ENCODE measurements at places on chromosomes 12 and 14.

DNA sequence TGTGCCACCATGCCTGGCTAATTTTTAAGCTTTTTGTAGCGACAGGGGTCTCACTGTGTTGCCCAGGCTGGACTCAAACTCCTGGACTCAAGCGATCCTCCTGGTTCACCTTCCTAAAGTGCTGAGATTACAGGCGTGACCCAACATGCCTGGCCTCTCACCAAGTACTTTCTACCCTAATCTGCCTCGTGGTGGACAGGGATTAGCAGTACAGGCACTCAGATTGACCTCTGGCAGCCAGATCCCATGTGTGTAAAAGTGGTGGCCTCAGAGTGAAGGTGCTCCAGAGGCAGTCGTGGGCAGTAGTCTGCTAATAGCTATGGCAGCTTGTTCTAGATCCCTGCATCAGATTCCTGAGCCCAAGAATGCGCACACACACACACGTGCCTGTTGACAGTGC lies 30.9 kb downstream of the MTHFD1 start:
- no peak for DNase-seq

DNA sequence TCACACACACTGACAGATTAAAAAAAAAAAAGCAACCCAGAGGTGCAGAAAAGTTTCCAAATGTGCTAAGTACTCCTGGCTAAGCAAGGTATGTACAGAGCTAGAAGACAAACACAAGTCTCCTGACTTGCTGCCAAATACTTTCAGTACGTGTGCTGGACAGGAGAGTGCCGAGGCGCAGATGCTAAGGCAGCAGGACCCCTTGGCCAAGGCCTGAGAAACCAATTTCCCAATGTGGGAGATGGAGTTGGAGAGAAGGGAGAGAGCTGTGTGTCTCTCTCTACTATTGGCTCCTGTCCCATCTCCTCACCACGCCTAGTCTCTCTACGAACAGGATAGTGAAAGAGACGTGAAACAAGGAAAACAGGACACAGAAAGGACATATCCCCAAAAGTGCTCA lies 5.3 kb downstream of the SPRYD3 start:
- DNase-seq, result no peak

DNA sequence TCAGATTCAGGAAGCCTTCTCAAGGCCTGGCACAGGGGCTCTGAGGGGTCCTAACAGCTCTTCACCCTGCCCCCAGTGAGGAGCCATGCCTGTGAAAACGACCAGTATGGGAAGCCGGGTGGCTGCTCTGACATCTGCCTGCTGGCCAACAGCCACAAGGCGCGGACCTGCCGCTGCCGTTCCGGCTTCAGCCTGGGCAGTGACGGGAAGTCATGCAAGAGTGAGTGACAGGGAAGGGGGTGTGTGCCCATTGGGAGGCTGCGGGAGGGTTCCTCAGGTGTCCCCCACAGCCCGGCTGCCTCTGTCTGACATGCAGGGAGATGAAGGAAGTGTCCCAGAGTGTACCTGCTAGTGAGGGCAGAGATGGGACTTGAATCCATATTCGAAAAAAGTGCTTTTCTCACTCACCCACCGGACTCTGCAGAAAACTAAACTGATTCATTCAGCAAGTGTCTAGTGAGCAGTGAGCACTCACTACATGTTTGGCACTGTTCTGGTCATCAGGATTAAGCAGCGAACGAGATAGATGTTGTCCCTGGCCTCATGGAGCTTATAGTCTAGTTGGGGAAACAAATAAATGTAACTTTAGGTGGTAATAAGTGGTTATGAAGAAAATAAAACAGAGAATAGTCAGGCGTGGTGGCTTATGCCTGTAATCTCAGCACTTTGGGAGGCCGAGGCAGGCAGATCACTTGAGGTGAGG lies 9.4 kb upstream of the LRP1-AS start:
- no peak for DNase-seq

DNA sequence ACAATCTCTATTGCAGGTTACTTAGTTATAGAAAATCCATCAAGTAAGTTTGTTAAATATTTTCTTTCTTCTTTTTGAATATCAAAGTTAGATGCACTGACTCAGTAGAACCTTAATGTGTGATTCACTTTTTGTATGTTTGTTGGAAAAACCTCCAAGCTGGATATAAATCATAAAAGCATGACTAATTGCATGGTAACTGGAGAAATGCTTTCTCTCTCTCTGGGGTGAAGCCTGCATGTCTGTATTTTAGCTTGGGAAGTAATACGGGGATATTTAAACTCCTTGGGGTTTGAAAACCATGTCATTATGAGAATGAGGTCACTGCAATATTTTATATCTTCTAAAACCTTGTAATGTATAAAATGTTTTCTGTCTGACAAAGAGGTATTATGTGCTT lies 58.6 kb upstream of the MYF6 start:
- peak; percentile 62 for DNase-seq

- DNase-seq, result no peak
These were observed 28.3 kb upstream of the TEAD4 start for GRCh38 chr12:2930865-2931264.

- DNase-seq, result peak; percentile 25
These were observed 414.8 kb downstream of the SLC6A15 start for GRCh38 chr12:84497819-84498218.

DNA sequence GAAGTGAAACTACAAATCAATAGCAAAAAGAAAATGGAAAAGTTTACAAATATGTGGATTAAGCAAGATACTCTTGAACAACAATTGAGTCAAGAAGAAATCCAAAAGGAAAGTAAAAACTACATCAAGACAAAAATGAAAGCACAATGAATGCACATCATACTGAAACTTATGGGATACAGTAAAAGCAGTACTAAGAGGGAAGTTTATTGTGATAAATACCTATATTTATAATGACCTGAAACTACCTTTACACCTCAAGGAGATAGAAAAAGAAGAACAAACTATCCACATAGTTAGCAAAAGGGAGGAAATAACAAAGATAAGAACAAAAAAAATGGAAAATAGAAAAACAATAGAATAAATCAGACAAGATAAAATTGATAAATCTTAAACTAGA lies 375.0 kb downstream of the TRHDE start:
- no peak for DNase-seq

- no peak for DNase-seq
These were observed 6.1 kb upstream of the SYNE3 start for GRCh38 chr14:95522556-95522955.

DNA sequence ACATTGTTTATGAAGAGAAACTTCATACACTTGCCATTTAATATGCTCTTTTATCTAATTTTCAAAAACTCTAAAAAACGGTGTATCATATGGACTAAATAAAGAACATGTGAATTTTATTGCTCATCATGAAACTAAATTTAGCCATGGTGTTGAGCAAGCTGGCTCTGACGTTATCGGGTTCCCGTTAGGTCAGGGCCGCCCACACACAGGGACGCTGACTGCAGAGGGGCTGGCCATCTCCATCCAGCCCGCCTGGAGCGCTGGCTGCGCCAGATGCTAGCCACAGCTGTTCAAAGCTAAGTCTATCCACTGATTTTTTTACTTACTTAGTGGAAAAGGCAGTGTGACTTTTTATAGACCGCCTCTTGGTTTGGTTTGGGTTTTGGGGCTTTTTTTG lies 36.5 kb upstream of the DYNC1H1 start:
- DNase-seq, result peak; percentile 81

DNA sequence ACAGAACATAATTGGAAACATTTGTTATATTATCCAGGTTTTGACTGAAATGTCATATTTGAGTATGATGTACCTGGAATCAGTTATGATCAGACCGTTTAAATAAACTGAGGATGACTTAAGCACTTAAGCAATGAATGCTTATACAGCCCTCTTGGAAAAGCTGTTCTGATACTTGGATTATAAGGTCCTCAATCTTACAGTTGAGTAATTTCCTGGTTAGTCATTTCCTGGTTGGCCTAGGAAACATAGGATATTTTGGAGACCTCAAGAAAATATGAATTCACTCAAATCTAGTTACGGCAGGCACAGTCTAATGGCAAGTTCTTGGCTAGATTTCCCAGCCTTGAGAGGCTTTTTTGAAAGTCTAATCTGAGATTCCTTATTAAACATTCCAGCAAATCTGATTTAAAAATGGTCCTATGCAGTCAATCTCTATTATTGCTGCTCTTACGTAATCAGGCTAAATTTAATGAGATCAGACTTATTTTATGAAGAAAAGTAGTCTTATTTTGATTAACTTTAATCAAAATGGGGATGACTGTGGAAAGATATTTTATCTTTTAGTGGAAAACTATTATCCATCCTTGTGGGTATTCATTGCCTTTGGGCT lies 447.2 kb downstream of the SNAPC1 start:
- DNase-seq, result peak; percentile 76

DNA sequence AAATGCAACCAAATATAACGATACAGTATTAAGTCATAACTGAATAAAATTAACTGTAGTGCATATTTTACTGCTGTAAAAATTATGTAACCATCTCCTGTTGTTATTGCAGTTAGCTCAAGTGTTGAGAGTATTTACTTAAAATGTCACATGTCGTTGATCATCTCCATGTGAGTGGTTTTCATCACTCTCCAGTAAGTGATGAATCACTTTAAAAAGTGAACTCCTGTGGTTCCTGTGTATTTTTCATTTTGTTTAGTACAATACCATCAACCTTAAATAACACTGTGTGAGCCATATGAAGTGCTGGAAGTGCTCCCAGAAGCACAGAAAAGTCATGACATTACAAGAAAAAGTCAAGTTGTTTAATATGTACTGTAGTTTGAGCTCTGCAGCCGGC lies 104.7 kb upstream of the SLCO1B1 start:
- DNase-seq, result no peak

DNA sequence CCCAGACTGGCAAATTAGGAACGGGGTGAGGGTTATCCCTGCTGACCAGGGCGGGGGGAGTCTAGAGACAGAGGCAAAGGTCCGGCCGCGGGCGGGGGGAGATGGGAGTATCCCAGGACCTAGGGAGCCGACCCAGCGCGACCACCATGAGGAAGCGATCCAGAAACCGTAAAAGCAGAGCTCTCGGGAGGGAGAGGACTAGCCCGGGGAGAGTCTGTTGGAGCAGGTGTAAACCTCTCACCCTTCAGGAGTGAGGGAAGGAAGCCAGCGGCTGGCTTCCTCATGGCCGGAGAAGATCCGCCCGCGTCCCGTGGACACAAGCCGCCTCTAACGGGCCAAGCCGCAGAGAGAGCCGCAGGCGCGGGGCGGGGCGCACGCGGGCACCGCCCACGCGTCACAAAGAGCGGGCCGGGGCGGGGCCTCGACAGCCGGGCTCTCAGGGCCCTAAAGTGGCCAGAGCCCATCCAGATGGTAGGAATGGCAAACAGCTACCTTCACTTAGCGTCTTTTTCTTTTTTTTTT lies at the start of gene ACRBP:
ACRBP (minus strand) TSS at position 350 of the 522 bp plus-strand sequence; CDS start at position 284, 66 bp downstream.
- no peak for DNase-seq

DNA sequence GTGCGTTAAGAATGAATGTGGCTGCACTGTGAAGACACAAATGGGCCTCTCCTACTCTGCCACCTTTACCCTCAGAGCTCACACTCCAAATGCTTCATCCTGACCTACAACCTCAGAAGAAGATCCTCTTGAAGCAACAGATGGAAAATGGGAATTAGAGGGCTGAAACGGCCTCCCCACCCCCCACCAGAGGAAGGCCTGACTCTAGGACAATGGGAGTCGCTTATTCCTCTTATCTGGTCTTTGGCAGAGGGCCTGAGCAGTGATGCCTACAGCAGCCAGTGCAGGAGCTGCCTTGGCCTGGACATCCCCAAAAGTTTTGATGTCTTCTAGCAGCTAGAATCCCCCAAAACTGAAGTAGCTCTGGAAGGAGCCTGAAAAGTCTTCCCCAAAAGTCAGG lies 29.2 kb downstream of the BTBD7 start:
- no peak for DNase-seq

DNA sequence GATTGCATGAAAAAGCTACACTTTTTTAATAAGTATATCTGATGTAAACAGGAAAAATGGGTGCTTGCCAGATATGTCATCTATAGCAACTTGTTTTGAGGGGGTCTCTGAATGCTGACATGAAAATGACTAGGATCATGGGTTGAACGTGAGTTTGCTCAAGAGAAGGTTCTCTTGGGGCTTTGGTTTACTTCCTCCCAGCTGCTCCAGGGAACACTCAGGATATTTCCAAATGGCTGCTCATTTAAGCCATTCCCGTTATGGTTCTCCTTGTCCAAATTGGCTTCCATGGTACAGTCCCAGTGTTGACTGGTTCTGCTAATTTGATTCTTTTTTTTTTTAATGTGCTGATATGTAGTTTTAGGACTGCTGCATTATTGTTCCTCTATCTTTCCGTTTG lies 118.3 kb downstream of the ETV6 start:
- no peak for DNase-seq

GRCh38 chr12:52437508-52437907 lies 3.3 kb upstream of the KRT75 start:
- no peak for DNase-seq

All from fibroblast of skin of left biceps (primary cell).